ENCODE measurements at places on chromosomes 1 and 21.

- DNase-seq = no peak
Observed at GRCh38 chr1:29575277-29575676, 339.0 kb downstream of the PTPRU start.

DNA sequence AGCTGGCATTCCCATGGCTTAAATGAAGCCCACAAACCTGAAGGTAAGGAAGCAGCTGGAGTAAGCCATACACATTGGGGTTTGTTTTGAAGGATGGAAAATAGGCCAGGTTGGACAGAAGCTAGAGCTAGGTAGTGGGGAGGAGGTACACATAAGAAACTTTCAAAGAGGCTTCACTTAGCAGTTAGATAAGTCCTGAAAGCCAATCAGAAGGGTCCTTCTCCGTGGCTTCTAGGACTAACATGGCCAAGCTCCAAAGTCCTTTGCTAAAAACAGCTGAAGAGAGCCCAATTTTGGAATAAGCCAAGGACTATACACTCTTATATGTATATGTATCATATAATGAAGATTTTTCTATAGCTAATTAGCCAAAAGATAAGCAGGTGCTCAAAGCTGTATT lies 1.8 kb downstream of the EYA3 start:
- DNase-seq = peak; percentile 63

GRCh38 chr21:17784180-17784598 lies 35.0 kb downstream of the C21orf91 start:
- no peak for DNase-seq

GRCh38 chr1:227449051-227449450 lies 114.3 kb upstream of the ZNF678 start:
- peak; percentile 71 for DNase-seq
